Stimulated activated CD8-positive, alpha-beta memory T cell treated with anti-CD3 and anti-CD28 coated beads, Interleukin-4, amount 100 ng/mL, for 4 hours (primary cell): ENCODE measurements at places on chromosomes 6 and 20.

DNA sequence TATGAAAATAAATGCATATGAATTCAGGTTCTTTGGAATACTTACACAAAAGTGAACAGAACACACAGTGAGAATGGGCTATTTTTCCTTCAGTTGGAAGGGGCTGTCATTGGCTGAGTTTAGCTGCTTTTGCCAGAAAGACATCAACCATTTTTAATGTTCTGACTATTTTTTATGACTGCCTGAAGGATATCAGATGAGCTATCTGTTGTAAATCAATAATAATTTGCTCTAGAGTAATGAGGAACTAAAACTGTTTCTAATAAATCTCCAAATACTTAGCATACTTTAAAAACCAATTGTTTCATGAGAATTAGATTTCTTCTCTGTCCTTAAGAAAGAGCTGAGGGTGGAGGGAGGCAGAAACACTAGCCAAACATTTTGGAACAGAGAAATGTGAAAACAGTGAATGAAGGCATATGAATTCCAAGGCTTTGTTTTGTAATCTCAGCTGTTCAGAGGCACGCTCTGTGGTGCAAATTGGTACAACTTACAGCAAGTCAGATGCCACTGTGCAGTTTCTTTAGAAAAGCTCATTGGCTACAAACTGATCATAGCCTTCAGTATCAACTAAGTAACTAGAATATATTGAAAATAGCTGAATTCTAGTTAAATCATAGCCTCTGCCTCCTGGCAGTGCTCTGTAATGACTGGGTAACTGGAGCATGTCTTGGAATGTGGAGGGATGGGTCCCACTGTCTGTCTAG is 228.9 kb upstream of the JAG1 start:
- DNase-seq: no peak

DNA sequence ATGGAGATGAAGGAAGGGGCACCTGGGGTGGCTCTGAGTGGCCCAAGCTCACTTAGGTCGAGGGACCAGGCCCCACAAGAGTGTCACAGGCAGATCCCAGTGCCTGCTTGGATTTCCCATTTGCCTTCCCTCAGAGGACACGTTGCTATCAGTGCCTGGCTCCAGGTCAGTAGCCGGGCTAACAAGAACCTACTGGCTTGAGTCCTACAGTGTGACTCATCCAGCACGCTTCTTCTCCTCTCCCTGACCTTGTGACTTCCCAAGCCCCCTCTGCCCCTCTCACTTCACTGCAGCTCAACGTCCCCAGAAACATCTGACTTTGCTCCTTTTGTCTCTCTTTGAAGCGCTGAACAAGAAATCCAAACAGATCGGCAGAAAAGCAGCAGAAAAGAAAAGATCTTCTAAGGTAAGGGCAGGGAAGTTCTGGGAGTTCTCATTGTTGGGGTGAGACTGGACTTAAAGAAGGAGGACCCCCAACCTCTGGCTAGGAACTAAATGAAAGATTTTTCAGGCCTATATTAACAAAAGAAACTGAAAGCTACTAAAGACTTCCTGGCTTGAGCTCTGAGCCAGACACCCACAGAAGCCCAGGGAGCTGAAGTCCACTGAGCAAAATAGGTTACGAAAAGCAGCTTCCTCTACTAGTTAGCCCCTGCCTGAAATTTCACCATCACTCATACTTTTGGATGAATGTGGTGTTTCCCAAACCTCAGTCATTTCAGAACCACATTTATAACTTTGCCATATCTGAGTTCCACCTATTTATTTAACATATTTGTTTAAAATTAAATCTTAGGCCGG is 21.5 kb downstream of the ASIP start:
- DNase-seq: no peak

DNA sequence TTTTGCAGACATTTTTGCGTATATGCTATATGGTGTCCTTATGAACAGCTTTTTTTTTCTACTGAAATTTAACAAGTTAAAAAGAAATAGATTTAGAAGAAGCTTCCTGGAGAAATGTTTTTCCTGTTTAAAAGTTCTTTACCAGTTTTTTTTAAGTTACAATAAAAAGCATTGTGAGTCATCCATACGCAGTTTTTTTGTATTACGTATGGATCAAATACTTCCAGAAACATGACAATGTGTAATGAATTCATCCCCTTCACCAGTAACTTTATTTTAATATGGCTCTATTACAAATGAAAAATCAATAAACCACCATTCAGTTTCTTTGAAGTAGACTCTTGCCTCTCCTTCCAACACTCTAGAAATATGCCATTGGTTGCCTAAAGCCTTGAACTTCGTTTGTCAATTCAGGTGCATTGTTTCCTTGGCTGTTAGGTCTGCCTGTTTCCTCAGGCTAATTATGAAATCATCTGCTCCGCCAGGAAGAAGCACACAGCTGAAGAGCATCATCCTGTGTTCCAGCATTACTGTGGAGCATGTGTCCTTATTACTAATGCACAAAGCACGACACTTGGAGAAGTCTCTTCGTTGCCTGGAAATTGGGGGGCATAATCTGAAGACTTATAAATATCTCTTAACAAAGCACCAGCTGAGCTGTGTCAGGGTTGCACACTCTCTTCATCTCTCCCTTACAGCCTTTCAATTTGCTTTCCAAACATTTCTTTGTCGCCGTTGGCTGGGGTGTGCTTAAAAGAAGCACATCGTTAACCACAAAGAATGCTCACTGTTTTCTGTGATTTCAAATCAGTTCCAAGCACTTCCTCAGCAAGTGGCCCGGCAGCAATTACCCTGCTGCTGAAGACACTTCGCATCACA is 9.6 kb downstream of the MOXD1 start:
- DNase-seq: no peak

GRCh38 chr6:117210279-117210678 is 55.1 kb upstream of the VGLL2 start:
- DNase-seq: no peak

- no peak for DNase-seq
Measured at GRCh38 chr6:22651731-22652130, 82.4 kb downstream of the HDGFL1 start.

DNA sequence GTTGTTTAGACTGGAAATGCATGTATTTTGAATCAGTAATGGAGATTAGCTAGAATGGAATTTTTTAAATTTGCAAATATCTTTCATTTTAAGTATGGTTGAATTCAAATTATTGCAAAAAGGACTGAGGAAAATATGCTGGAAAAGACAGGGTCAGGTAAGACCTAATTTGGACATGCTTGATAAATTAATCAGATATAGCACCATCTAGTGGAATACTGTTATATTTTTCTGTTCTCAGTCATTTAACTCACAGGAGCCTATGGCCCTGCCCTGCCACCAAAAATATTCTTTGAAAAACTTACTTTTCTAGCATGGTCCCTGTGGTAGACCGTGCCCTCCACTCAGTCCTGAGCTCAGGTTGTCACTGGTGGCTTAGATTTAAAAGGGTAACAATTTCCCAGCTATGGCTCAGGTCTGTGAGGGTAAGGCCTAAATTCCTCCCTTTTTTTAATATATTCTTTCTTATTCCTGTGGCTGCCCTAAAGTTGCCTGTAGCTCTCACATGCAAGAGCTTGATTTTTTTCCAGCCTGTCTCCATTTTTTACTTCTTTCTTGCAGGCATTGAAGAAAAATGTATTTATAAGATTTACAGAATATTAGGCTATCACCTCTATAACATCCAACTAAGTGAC is 25.3 kb upstream of the KIAA1586 start:
- DNase-seq: no peak

DNA sequence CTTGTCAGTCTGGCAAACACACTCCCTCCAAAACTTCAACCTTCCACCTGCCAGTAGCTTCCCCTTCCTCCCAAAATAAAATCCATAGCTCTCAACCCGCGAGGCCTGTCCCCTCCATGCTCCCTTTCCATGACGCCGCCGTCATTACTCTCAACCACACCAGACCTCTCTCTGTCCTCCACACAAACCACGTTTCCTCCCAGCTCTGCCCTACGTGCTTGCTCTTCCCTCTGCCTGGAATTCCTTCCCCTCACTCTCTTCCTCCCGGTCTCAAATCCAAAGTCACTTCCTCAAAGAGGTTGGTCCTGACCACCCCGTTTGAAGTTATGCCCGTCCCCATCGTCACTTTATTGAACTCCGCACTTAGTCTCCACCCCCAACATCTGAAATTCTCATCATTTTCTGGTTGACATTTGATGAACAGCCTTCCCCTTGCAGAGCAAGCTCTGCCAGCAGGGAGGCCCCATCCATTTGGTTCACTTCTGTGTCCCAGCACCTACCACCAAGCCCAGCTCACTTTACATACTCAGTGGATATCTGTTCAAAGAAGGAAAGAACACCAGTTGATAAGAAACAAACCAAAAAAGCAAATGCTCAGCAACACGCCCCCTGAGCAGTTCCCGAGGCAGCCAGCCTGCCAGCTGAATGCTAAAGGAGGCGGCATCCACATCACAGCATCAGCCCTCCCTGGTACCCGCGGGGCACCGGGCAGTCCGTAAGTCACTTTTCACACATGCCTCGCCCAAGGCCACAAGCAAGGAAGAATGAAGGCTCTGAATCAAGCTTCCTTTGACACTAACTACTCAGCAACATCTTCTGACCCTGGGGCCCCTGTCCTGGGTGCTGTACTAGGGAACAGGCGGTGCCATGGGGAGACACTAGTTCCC is 125.0 kb downstream of the NFATC2 start:
- DNase-seq: no peak

- no peak for DNase-seq
Measured at GRCh38 chr6:118207947-118208346, 300.9 kb downstream of the SLC35F1 start.
